Cardiac ventricle fibroblast (primary cell): ENCODE measurements at places on chromosomes 4 and X. TPM values are rescaled to one million over a fixed set of nuclear protein-coding genes. Genes with fewer than 3 reads are reported as not detected.

The TEX11 gene
- not detected in 2 replicates for total RNA-seq

The SLC34A2 gene
- total RNA-seq, result not detected in 2 replicates

The GLRB gene
- total RNA-seq, result 0.78 and 1.7 TPM in 2 replicates

The SH3RF1 gene
- 20.6 and 23.8 TPM in 2 replicates for total RNA-seq

The GUCY2F gene
- not detected in 2 replicates for total RNA-seq

The CNKSR2 gene
- total RNA-seq, result not detected in 2 replicates

The PNMA3 gene
- not detected in 2 replicates for total RNA-seq

The FHIP1A gene
- total RNA-seq, result 0.10 TPM in 1 of 2 replicates, not detected in the other
